ENCODE measurements at places on chromosomes 16 and 17.

- peak; percentile 55 for DNase-seq
Measured at GRCh38 chr17:76625496-76625895, 18.1 kb downstream of the ST6GALNAC1 start.

DNA sequence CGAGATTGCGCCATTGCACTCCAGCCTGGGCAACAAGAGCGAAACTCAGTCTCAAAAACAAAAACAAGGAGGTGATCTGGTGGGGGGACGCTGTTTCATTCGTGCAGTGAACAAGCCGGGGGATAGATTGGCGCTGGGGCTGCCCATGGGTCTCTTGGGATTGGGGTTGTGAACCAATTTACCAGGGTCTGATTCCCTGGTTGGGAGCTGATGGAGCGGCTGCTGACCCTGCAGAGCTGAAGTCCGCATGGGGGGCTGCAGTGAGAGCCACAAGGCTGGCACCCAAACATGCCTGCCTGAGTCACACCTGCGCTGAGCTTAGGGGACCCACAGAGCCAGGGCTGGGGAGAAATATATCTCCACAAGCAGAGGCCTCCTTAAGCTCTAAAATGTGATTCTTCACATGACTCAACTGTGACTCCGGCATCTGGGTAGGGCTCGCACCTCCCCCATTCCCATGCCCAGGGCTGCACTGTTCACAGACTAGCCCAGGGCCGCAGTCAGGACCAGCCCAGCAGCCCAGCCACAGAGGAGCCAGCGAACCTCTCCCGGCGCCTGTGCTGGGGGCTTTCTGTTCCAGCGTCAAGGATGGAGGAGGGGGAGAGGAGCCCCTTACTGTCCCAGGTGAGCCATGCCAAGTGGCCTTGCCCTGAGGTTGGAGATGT is 5.0 kb downstream of the TSPAN10 start:
- DNase-seq = no peak

DNA sequence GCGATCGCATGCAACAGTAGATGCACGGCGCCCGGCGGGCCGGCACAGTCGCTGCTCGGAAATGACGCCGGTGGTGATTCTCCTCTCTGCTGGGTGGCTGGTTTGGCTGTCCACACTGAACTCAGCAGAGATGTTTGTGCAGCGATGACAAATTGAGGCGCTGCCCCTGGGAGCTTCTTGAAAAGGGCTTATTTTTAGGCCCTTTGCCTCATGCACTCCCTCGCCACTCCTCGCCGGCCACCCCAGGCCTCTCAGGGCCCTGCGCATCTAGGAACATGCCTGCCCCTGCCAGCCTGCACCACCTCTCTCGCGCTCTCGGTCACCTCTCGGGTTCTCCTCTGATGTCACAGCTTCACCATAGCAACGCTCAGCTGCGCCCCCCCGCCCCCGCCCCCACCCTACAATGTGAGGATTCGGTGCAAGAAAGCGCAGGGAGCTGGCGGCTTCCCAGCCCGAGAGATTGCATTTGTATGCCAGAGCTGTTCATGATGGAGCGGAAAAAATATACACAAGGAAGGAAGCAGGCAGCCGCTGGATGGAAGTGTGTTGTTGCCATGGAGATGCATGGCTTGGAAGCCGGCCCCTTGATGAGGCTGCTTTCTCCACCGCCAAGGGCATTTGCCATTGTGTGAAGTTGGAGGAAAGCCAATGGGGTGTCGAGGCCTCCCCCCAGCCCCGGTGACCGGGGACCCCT is 81.3 kb upstream of the PLCG2 start:
- DNase-seq = no peak

- no peak for DNase-seq
Measured at GRCh38 chr17:27259356-27259755, 34.6 kb upstream of the WSB1 start.

GRCh38 chr16:19842426-19843157 is 42.1 kb downstream of the GPRC5B start:
- no peak for DNase-seq

GRCh38 chr17:38461683-38462082 is 33.4 kb downstream of the ARHGAP23 start:
- DNase-seq = no peak

GRCh38 chr17:17675925-17676534 is 5.2 kb upstream of the RAI1 start:
- DNase-seq = no peak

- no peak for DNase-seq
Measured at GRCh38 chr17:59332749-59333377, 1.4 kb downstream of the YPEL2 start.

- no peak for DNase-seq
Measured at GRCh38 chr17:61382796-61383688, 16.6 kb upstream of the TBX2 start.

DNA sequence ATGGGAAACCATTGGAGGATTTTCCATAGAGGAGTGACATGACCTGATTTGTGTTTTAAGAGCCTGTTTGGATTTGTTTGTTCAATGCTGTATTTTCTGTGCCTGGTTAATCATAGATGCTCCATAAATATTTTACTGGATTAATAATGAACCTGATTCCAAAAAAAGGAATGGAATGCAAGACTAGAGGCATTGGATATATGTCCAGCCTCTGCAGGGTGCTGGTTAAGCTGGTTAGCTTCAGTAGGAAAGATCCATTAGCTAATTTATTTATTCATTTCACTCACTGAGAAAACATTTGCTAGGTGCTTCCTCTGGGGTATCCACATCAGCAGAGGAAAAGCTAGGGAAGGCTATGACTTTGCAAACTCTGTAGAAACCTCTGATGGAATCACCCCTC is 57.7 kb downstream of the SHISA9 start:
- DNase-seq = no peak

DNA sequence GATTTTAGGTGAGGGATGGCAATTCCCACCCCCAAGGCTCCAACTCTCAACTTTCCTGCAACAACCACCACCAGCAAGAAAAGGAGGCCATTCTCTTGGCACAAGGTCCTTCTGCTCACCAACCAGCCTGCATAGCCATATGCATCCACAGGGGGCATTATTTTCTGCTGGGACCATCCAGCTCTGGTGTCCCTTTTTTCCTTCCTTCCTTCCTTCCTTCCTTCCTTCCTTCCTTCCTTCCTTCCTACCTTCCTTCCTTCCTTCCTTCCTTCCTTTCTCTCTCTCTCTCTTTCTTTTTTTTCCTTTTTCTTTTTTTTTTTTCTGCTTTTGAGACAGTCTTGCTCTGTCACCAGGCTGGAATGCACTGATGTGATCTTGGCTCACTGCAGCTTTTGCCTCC is 21.1 kb upstream of the COX10 start:
- no peak for DNase-seq

DNA sequence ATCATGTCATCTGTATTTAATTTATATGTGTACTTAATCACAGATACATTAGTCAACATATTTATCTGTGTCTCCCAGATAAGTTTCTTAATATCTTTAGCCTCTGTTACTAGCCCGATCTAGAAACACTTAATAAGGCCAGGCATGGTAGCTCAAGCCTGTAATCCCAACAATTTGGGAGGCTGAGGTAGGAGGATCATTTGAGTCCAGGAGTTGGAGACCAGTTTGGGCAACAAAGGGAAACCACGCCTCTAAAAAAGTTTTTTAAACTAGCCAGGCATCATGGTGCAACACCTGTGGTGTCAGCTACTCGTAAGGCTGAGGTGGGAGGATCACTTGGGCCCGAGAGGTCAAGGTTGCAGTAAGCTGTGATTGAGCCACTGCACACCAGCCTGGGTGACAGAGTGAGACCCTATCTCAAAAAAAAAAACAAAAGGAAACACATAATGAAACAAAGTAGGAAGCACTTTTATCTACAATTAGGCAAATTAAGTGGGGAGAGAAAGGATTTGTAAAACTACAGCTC is 9.4 kb downstream of the SKA2 start:
- DNase-seq = no peak

DNA sequence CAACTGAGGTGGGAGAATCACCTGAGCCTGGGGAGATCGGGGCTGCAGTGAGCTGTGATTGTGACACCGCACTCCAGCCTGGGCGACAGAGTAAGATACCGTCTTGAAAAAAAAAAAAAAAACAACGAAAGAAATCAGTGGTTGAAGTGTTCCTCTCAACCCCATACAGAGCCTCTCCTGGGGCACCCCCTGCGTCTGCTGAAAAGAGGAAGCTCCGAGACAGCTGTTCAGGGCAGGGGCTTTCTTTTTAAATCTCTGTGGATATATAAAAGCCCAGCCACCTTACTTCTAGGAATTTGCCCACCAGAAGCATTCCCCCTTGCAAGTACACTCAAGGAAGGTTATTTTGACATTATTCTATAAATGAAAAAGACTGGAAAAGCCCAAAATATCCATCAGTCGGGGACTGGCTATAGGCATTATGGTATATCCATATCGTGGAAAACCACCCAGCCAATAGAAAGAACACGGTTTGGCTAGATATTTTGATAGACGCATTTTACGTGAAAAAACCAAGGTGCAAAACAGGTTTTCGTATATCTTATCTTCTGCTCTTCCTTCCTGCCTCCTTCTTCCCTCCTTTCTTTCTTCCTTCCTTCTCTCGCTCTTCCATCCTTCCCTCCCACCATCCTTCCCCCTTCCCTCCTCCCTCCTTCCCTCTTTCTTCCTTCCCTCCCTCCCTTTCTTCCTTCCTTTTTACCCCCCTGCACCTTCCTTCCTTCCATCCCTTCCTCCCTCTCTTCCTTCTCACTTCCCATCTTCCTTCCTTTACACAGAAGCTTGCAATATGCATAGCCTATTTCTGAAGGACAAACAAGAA is 9.2 kb upstream of the CCL22 start:
- no peak for DNase-seq

DNA sequence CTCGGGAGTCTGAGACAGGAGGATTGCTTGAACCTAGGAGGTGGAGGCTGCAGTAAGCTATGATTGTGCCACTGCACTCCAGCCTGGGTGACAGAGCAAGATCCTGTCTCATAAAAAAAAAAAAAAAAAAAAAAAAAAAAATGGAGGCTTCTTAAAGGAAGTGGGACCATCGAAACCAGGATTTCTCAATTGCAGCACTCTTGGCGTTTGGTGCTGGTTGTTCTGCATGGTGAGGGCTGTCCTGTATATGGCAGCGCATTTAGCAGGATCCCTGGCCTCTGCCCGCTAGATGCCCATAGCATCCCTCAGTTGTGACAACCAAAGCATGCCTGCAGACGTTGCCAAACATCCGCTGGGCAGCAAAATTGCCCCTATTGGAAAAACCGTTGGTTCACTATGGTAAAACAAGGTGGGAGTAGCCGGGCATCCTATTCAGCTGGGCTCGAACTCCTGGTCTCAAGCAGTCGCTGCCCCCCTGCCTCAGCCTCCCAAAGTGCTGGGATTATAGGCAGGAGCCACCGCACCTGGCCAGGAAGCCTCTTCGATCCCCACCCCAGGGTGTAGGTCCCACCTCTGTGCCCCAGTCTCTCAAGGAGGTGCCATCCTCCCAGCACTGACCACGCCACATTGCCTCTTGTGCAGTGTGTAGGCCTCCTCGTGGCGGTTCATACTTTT is 6.5 kb upstream of the NPIPB7 start:
- DNase-seq = no peak

DNA sequence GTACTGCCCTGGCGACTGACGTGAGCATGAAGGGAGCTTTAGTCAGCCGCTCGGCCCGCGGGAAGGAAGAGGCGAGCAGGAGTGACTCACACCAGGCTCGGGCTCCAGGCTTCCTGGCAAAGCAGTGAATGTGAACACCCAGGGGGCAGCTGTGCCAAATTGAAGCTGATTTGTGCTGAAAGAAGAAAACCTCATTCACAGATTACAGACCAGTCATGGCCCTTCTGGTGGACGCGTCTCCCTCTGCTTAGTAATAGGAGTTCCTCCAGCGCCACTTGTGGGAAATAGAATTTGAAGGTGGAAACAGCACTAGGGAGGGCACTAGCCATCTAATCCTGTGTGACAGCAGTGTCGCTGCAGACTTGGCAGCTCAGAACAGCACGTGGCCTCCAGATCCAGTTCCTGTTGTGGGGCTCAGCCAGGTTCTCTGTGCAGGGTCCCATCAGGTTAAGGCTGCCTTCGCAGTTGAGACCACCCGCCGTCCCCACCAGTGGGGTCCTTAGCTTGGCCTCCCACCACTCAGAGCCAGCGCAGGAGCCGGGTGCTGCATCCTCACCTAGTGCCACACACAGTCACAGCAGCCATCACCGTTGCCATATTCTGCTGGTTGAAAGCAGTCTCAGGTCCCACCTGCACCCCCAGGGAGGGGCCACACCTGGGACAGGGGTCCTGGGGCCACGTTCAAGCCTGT is 164.5 kb upstream of the CHMP6 start:
- peak; percentile 65 for DNase-seq

DNA sequence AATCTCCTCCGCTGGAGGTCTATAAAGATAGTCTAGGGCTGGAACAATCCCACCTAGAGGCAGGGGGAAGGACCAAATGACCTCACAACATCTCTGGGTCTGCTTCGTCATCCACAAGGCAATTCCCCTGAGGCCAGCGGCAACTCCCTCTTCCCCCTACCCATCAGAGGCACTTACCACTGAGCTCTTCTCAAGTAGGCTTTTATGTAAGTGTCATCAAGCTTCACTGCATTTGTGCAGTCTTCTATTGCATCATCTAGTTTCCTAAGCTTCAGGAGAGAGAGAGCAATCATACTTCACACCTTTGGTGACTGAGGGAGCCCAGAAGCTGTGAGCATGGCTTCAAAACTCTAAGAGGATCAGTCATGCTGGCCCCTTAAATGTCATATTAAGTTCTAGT is 21.0 kb downstream of the CNP start:
- DNase-seq = peak; percentile 23

DNA sequence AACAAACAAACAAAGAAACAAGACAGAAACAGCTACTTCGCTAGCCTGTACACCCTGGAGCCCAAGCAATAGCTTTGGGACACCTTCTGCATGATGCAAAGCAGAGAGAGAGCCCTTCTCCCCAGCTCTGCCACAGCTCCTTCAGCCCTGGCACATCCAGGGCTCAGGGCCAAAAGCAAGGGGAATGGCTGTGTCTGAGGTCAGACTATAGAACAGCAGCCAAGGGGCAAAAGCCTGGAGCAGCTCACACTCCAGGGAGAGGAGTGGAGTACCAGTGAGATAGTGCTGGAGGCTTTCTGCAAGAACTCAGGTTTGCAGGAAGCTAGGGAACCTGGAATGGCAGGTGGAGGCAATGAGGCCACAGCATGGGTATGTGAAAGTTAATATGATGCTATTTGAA is 11.6 kb upstream of the SEPHS2 start:
- DNase-seq = no peak

- DNase-seq = no peak
Measured at GRCh38 chr16:89581045-89581695, 5.6 kb downstream of the CPNE7 start.

DNA sequence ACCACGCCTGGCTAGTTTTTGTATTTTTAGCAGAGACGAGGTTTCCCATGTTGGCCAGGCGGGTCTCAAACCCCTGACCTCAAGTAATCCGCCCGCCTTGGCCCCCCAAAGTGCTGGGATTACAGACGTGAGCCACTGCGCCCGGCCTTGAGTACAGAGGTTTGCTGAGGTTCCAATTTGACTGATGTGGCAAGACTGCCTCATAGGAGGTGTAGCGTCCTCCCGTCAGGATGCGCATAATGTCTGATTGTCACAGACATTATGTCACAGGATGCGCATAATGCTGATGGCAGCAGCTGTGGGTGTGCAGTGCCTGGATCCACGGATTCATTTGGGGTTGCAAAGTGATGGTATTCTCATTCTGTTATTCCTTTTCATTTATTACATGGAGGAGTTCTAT is 45.2 kb downstream of the HAPSTR1 start:
- DNase-seq = no peak

- DNase-seq = no peak
Measured at GRCh38 chr17:63976702-63977101, 4.0 kb upstream of the SCN4A start.

GRCh38 chr16:12811441-12812383 is 8.0 kb upstream of the CPPED1 start:
- DNase-seq = no peak

GRCh38 chr17:39663688-39664580 is 1.2 kb upstream of the TCAP start:
- DNase-seq = no peak

- DNase-seq = peak; percentile 34
Measured at GRCh38 chr17:73250851-73251640, 10.6 kb downstream of the CPSF4L start.
